ENCODE measurements at places on chromosomes 5 and 9.

DNA sequence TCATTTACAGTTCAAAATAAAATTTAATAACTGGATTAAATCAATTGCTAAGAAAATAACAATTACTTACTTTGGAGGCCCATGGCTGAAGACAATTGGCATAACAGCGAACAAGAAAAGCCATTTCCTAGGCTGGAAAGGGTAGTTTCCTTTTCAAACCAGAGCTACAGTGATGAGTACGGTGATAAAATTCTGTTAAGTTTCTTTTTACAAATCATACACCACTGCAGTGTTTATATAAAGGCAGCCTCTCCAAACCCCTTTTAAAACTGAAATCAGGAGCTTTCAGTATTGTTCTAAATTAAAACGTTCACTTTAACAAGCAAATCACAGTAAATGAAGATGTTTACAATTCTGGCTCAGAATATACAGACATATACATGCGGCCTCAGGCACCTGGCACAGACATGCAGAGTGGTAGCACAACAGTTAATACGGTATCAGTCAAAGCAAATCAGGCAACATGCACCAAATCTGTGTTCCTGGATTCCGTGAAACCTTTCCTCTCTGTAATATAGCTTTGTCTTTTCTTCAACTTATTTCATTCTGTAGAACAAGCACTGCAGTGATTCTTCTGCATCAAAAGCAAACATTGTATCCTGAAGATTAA lies 102.9 kb downstream of the RAPGEF6 start:
- no peak for DNase-seq

GRCh38 chr5:143395638-143396352 lies 7.7 kb downstream of the NR3C1 start:
- DNase-seq: no peak

GRCh38 chr9:108813951-108814601 lies 41.7 kb downstream of the ACTL7B start:
- peak; percentile 83 for DNase-seq

- DNase-seq: no peak
Observed at GRCh38 chr5:119017994-119018393, 29.6 kb upstream of the DTWD2 start.

DNA sequence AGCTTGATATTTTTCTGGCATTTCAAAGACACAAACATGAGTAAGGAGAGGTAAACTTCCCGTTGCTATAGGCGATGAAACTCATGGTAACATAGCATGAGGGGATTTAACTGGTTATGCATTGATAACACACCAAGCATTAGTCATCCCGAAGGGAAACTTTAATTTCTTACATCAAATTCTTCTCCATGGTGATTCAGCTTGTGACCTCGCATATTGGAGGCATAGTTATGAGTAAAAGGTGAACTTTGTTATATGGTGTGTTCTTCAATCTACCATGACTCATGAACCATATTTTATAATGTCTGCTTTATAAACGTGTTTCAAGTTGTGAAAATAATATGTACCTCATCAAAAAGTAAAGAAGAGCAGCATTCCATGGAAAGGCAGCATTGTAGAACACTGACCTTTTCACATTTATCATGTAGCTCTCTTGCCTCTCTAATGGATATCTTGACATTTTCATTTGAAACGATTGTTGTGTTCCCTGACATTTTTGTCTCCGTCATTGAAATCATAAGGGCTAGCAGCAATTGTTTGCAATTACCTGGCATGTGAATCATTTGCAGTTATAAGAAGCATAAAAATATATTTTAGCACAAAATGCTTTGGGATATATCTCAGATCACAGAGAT lies 491.8 kb downstream of the ANXA1 start:
- DNase-seq: no peak
